ENCODE measurements at places on chromosomes 13 and 19.

DNA sequence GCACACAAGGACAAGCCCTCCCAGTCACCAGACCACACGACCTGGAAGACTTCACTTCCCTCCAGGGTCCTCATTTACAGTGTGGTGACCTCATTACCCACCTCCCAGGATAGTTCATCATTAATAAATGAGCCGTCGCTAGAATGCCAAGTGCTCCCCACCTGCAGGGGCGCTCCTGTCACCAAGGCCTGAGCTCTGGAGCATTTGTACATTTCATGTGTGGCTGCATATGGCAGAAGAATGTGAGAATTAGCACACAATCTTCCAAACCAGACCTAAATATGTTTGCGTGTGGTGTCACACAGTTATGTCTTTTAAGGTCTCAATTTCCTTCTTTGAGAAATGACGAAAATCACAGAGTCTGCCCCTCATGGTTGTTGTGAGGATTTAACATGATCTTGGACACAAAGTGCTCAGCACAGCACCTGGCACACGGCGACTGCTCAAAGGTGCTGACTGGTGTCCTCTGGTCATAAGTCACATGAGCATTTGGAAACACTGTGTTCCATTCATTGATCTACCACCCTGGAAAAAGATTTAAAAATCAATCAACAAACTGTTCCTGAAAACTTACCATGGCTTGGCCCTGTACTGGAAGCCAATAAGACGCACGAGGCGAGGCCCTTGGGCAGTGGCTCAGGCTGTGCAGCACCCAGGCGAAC, 150.6 kb upstream of the SPACA7 start:
- no peak for DNase-seq

DNA sequence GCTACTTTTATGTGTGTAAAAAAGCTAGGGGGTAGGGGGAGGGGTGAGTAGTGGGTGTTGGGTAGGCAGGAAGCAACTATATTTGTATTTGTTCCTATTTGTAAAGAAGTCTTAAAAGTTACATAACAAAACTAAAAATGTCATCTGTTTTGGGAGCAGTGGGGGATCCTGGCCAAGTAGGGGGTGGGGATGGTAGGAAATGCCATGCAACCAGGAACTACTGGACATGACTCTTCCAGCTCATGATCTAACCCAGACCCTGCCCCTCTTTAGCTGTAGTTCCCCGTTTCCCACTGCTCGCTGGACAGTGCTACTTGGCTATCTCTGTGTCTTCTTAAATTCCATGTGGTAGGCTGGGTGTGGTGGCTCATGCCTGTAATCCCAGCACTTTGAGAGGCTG, 3.2 kb downstream of the GTF3A start:
- no peak for DNase-seq

DNA sequence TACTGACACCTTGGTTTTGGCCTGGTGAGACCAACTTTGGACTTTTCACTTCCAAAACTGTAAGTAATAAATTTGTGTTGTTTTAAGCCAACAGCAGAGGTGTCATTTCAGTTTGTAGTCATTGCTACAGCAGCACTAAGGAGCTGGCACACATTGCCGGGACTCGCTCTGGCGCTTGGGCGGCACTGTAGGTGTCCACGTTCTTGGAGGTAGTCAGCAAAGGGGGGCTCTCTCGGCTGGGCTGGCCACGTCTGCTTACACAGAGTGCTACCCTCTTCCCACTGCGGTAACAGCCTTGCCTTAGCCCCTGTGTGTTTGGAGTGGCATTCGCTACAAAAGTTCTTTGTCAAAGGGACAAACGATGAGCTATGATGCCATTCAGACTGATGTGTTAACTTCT, 44.7 kb downstream of the HTR2A start:
- no peak for DNase-seq

GRCh38 chr13:67493835-67494234, 263.7 kb upstream of the PCDH9 start:
- peak; percentile 92 for DNase-seq

GRCh38 chr19:58001895-58002369, 688 bp downstream of the ZNF606 start:
- DNase-seq = peak; percentile 60

- no peak for DNase-seq
Measured at GRCh38 chr13:26964278-26965250, 204.0 kb upstream of the GPR12 start.

- DNase-seq = no peak
Measured at GRCh38 chr19:45782820-45783785, 813 bp upstream of the DMPK start.

DNA sequence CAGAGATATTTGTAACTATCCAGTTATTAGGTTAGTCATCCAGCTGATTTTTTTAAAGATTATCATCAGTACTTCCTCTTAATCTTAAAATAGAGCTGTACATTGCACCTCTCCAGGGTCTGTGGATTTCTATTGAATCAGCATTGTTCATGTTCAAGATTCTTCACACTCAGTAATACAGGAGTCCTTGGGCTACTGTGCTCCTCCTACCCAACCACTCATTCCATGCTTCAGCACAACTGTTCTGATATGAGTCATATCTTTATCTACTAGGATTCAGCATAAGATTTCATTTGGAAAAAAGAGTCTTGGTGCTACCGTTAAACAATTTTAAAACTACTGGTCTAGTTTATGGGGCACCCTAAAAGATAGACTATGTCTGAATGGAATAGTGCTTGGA, 357.8 kb downstream of the DCT start:
- DNase-seq = peak; percentile 11

DNA sequence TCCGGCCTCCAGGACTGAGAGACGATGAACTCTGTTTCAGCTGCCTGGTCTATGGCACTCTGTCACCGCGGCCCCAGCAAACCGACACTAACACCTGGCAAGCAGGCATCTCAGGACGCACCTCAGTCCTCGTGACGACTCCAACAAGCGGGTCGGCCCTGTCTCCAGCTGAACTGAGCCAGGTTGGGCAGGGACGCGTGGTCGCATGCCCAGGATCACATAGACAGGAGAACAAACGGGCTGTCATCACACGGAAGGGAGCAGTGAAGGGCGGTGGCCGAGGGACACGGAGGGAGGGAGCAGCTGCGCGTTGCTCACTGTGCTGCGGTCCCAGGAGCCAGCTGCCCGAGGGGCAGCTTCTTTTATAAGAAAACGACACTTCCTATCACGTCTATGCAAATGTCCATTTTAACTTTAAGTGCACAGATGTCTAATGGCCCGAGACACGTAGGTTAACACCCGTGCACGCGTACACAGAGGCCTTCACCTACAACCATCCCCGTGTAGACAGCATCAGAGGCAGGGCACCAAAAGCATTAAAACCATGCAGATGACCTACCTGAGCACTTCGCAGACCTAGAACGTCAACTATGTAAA, 8.9 kb downstream of the SGTA start:
- DNase-seq = no peak

DNA sequence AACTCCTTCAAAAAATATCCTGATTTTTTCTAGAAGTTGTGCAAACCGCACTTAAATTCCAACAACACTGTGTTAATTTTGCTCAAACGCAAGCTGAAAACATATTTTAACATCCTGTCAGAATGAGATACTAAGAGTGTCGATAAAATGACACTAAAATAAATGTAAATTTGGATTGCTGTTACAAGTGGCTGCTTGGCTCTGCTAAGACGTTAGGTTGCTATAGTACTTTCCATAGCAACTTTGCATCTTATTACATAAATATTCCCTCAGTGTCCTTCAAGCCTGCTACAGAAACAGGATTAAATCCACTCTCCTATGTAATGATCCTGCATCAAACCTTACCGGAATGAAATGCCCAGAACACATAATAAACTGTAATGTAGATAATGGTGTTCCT, 292.1 kb downstream of the DNAJC15 start:
- no peak for DNase-seq

DNA sequence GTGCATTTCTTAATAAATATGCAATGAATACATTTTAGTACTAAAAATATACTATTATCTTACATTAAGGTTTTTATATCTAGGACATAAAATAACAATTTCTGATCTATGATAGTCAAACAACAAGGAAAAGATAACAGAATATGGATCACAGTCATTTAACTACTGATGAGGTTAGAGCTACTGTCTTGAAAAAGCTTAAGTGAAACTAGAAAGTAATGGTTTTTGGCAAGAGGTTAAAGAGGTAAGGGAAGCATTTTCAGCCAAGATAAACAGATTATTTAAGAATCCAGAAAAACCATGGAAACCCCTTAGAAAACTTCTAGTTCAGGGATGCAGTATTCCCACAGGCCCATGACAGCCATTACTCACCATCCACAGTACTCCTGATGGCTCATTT, 787.4 kb downstream of the DACH1 start:
- no peak for DNase-seq
